ENCODE measurements at places on chromosomes 6 and 20. TPM values are rescaled to one million over a fixed set of nuclear protein-coding genes. Genes with fewer than 3 reads are reported as not detected.

Gene ZNF334
- total RNA-seq, result 1.2 TPM

Gene DOK5
- total RNA-seq, result not detected

Gene CLDN20
- not detected for total RNA-seq

Gene HEY2
- not detected for total RNA-seq

DNA sequence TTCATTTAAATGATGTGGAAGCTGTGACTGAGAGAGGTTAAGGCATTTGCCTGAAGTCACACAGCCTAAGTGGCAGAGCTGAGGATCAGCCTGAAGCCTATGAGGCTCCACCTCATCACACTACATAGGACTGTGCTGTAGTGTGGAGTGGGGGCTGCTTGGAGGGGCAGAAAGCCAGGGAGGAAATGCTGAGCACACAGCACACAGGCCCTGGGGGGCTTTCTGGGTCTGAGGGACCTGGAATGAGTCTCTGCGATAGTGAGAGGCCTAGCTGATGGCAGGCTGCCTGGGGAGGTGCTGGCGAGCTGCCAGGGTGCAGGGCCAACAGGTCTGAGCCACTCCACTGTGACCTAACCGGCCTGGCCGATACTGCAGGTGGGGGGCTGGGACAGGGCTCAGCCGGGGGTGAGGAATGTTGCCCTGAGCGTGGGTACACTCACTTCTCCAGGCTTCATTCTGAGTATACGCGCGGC is 2.2 kb upstream of the ARHGAP40 start:
- peaks cover 14% of the 10 kb centered on the region for H3K4me1 ChIP-seq
- peaks cover 25% of the 10 kb centered on the region for H3K27me3 ChIP-seq
- H3K36me3 ChIP-seq, result no peaks in the 10 kb centered on the region
- H3K4me3 ChIP-seq, result no peak overlapping the region
- no peak for DNase-seq
- no peak overlapping the region for H3K27ac ChIP-seq

Gene RAD21L1
- 0.48 TPM for total RNA-seq

Gene LY6G6C
- total RNA-seq, result not detected

Gene TNFRSF6B
- 0.27 TPM for total RNA-seq

DNA sequence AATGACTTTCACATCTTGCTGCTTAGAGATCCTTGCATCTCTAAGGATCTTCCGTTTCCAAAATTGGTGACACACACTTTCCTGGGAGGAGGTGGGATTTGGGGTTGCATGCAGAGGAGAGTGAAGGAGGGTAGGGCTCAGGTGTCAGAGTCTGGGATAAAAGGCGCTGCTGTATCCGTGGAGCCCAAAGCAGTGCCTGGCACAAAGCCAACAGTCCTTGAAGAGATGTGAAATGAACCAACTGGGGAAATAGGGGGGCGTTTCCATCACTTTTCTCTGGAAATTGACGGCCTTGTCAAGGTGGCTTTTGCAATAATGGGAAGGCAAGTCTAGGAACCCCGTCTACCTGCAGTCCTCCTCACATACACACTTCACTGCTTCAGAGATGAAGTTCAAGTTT is 59.5 kb upstream of the NELFCD start:
- H3K27me3 ChIP-seq, result peaks cover 11% of the 10 kb centered on the region
- no peak overlapping the region for H3K4me3 ChIP-seq
- H3K36me3 ChIP-seq, result no peaks in the 10 kb centered on the region

- H3K4me1 ChIP-seq, result no peaks in the 10 kb centered on the region
- peaks cover 4% of the 10 kb centered on the region for H3K36me3 ChIP-seq
- no peak overlapping the region for H3K4me3 ChIP-seq
- H3K27me3 ChIP-seq, result peaks cover 3% of the 10 kb centered on the region
- no peak overlapping the region for H3K27ac ChIP-seq
Measured at GRCh38 chr20:58612121-58612691, 38.9 kb upstream of the STX16 start.

- peaks cover 85% of the 10 kb centered on the region for H3K4me1 ChIP-seq
- H3K36me3 ChIP-seq, result peaks cover 8% of the 10 kb centered on the region
- no peaks in the 10 kb centered on the region for H3K27me3 ChIP-seq
- H3K27ac ChIP-seq, result no peak overlapping the region
- H3K4me3 ChIP-seq, result no peak overlapping the region
Measured at GRCh38 chr6:4802312-4802935, 26.2 kb downstream of the CDYL start.

DNA sequence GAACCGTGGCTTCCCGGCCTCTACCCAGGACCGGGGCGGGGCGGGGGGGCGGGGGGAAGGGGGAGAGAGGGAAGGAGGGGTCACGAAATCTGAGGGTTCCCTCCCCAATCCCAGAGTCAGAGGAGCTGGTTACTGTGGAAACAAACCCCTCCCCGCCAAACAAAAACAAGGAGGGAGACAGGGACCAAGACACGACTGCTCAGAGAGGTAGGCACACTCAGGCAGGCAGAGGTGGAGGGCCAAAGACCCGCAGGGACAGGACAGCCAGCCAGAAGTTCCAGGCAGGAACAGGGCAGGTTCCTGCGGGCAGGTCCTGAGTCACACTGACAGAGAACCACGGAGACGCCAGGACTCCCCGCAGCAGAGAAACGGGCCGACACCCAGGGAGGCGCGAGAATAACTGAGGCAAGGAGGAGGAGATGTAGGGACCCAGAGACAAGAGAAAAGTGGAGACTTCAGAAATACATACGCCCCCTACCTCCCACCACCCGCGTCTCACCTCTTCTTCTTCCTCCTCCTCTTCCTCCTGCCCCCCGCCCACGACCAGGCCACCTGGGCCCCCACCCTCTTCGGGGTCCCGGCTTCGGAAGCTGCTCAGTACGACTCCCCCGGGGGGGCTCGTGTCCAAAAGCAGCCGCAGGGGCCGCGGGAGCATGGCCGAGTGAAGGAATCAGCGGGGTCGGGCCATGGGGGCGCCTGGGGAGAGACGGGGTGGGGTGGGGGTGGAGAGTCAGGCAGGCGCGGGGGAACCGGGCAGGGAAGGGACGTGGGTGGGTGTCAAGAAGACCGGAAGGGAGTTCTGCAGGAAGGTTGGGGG is 578 bp downstream of the RGL2 start:
- peaks cover 13% of the 10 kb centered on the region for H3K36me3 ChIP-seq
- H3K27ac ChIP-seq, result peak overlapping the region; percentile 99
- peak; percentile 91 for DNase-seq
- peaks cover 17% of the 10 kb centered on the region for H3K27me3 ChIP-seq

- H3K36me3 ChIP-seq, result peaks cover 4% of the 10 kb centered on the region
- peak; percentile 52 for DNase-seq
- H3K4me1 ChIP-seq, result peaks cover 11% of the 10 kb centered on the region
- no peak overlapping the region for H3K4me3 ChIP-seq
- H3K27ac ChIP-seq, result no peak overlapping the region
Measured at GRCh38 chr6:138520463-138520862, 21.2 kb upstream of the NHSL1 start.
